Central memory CD4-positive, alpha-beta T cell (primary cell): ENCODE measurements at places on chromosomes 4 and X.

- DNase-seq, result no peak
Measured at GRCh38 chr4:93299118-93299517, 529.4 kb upstream of the ATOH1 start.

DNA sequence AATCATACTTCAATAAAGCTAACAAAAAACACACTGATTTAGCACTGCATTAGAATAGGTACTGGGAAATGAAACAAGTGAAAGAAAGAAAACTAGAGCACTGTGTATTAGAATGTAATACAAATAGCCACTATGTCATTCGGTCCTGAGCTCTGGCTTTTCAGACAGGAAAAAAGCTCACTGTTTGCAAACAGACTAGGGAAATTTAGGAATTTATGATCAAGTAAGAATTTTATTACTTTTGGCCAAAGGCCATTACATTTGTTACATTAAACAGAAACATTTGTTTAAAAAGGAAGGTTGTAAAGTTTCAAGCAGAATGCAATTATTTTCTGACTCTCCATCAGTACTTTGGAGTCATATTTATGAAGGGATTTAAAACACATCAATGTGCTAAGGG lies 68.7 kb downstream of the KLHL8 start:
- no peak for DNase-seq

DNA sequence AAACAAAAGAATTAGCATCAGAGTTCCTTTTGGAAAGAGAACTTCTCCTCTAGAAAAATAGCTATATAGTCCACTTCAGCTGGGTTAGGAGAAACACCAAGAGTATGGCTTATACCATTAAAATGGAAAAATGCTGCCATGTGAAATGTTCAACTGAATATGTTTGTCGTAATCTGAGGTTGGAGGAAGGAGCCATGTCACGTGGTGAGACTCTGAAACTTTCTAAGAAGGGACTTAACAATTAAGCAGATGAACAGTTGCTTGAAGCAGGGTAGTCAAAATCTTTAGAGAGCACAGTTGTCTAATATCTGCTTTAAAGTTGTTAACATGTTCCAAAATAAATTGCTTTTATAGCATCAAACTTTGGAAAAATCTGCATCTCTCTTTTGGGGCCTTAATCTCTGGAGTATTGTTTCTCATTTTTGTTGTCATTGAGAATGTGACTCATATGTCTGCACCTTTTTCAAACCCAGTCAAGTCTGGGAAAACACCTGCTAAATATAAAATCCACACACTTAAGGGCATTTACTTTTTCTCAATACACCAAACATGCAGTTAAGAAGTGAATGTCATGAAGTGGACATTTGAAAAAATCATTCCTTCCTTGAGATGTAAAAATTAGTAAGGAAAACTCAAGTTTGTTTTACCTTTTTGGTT lies 168.8 kb upstream of the PDE5A start:
- DNase-seq, result no peak

DNA sequence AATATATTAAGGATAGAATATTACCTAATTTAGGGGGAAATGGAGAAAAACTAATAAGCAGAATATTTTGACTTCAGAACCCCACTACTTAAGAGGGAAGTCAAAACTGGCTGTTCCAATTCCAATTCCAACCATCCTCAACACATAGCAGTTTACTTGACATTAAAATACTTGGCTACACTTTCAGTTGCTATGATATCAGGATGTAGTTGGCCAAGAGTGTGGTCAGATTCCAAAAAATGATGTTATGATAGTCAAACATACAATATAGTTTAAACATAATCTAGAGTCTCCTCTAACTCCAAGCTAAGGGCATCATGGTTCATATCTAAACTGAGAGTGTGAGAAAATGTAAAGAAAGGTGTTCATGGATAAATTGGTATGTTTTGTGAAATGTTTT lies 16.5 kb upstream of the SMIM14 start:
- DNase-seq, result no peak

GRCh38 chr4:40253906-40254305 lies 57.1 kb downstream of the RHOH start:
- no peak for DNase-seq

DNA sequence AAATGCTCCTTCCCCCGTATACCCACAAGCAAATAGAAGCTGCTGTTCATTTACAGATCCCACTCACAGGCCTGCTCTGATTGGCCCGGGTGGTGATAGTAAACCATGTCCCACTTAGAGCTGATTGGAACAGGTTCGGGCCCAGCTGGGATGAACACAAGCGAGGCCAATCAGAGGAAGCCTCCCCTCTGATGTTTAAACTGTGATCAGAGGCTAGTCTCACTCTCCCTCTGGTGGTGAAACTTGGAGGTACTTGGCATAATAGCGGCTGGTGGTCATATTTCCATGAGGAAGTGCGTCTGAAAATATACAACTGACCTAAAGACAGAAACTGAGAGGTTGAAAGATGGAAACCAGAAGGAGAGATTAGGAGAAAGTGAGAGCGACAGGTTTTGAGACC lies 51.5 kb upstream of the TRPC3 start:
- DNase-seq, result peak; percentile 3

DNA sequence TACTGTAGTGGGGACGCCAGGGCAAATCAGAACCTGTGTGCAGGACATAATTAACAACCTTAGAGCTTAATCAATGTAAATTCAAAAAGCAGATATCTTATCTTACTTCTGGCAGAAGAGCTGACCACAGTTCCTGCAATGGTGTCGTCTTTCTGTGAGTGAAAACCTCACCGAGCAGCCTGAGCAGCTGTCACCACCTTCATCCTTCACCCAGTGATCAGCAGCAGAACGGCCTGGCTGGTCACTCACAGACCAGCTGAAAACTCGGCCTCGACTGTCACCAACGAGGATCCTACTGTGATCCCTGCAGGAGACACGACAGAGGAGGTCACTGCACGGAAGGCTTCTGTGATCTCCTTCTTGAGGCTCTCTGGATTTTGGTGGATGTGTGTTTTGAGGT lies 94.2 kb downstream of the CDS1 start:
- no peak for DNase-seq

DNA sequence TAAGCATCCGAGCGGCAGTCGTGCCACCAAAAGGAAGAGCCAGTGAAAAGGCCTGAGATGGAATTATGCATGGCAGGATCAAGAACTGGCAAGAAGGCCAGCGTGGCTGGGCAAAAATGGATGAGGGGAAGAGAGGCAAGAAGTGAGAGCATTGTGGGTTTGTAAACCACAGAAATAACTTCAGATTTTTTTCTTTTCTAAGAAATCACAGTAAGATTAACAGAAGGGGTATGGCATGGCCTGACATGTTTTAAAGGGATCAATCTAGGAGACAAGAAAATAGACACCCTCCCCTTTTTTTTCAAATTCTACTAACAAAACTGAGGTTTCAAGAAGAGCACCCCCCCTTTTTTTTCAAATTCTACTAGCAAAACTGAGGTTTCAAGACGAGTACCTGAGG lies 82.5 kb downstream of the BMP3 start:
- DNase-seq, result no peak

DNA sequence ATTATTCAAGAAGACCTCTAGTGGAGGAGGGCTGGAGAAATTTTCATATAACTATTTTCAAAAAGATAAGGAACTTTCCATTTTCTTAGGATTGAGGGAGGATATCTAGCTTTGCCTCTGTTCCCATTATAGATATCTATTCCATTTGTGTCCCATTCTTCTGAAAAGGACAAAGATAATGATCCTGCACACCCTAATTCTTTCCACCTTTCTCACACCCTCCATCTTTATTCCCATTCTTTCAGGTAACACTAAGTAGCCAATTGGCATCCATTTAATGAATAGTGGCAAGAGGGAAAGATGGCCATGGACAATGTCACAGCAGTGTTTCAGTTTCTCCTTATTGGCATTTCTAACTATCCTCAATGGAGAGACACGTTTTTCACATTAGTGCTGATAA lies at the start of gene OR13H1:
OR13H1 (plus strand) TSS at position 301 of the 400 bp plus-strand sequence; CDS start at position 301, 0 bp downstream.
- no peak for DNase-seq

GRCh38 chr4:62457356-62457755 lies 1257.2 kb downstream of the ADGRL3 start:
- no peak for DNase-seq

DNA sequence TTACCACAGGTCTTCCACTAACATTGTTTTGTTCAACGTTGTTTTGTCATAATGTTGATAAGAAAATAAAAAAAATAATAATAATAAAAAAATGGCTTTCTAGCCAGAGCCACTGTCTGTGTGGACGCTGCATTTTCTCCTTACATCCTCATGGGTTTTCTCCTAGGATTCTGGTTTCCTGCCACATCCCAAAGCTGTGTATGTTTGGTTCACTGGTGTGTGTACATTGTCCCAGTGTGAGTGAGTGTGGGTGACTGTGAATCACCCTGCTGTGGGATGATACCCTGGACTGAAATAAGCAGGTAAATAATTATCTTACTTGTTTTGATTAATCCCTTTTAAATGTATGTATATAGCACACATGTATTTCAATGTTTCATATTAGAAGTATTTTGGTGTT lies 2154.4 kb upstream of the AGA start:
- DNase-seq, result no peak

DNA sequence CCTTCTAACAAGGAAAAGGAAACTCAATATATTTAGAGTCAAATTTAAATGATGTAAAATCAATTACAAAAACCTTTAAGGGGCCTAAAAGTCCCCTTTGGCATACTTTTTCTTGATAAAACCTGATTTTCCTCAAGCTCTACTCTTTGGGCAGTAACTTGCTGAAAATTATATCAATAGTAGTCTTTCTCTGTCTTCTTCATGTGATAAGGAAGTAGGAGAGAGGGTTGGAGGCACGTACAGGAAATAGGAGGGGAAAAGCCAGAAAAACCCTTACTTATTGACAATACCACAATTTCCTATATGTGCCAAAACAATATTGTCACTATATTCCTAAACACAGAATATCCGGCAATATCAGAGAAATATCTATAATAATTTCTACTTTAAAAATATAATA lies 9.6 kb downstream of the RHOH start:
- no peak for DNase-seq

GRCh38 chr4:184265546-184266351 lies 48.1 kb upstream of the ENPP6 start:
- no peak for DNase-seq

DNA sequence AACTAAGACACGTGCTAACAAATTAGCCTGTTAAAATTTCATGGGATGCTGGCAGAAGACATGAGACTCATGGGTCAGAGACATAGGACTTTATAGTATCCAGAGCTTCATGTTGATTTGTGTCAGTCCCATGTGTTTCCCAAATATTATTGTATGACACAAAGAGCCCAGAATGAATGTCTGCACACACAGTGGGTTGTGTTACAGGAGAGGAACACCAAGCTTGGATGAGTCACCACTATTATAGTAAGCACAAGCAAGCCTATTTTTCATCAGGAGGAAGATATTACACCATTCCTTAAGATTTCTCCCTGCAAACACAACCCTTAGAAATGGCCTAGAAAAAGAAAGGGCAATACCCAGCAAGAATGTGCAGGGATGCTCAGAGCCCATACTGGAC lies 15.4 kb downstream of the BBS12 start:
- DNase-seq, result no peak

DNA sequence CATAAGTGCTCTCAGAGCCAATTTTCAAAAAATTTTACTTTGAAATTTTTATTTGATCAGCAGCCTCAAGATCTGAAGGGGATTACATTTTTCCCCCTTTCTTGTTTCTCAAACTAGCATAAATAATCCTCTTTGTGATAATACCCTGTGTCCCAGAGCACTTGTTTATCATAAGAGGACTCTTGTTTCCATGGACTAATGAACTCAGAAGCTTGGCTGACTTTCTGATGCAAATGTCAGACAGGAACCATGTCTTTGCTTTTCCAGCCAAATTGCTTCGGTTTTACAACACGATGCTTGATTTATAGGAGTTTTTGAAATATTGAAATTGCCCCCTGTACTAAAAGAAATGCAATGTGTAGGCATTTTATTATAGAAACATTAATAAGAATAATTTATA lies 859.3 kb upstream of the LCORL start:
- no peak for DNase-seq

DNA sequence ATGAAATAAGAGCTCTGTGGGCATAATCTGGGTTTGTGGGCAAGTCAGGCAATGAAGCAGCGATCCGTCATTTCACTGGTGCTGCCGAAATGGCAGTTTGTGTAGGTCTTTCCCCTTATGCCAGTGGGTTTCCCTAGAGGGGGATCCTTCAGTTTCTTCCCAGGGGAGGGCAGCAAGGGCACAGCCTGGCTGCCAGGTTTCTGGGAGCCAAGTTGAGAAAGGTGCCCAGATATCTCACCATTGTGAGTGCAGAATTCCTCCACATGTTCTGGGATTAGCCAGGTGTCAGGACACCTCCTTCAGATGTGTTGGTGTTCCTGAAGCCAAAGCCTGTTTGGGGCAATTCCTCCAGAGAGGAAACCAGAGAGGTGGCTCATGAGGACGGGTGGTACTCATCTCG lies 28.0 kb downstream of the MSX1 start:
- no peak for DNase-seq

DNA sequence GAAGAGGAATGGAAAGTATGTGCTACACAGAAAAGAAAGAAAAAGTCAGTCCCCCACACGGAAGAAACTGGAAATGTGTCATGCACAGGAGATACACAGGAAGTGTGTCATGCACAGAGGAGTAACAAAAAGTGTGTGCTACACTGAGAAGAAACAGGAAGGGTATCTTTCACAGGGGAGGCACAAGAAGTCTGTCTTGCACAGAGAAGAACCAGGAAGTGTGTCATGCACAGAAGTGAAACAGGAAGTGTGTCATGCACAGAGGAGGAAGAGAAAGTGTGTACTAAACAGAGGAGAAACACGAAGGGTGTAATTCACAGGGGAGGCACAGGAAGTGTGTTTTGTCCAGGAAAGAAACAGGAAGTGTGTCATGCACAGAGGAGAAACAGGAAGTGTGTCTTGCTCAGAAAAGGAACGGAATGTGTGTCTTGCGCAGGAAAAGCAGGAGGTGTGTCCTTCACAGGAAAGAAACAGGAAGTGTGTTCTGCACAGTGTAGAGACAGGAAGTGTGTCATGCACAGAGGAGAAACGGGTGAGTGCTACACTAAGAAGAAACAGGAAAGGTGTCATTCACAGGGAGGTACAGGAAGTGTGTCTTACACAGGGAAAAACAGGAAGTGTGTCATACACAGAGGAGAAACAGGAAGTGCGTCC lies 527.2 kb upstream of the PRKX start:
- peak; percentile 57 for DNase-seq

GRCh38 chr4:184306949-184307348 lies 89.3 kb upstream of the ENPP6 start:
- no peak for DNase-seq

- peak; percentile 78 for DNase-seq
Measured at GRCh38 chr4:98706200-98706813, 47.9 kb upstream of the TSPAN5 start.

DNA sequence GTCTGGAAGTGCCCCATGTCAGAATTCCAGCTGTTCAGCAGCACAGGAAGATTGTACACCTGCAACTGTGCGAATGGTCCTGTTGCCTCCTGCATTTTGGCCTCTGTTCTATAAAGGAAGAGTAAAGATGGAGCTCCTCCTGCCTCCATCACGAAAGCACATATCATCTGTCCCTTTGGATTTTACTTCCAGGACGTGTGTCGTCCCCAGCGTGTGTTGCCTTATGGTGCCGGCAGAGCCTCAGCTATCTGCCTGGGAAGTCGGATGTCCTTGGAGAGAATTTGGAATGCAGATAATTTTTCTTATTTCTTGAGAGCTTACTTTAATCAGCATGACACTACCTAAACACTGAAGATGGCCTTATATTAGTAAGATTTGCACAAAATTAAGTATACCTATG lies 97.7 kb downstream of the GATB start:
- no peak for DNase-seq

- no peak for DNase-seq
Measured at GRCh38 chrX:136176399-136176825, 29.1 kb downstream of the FHL1 start.
